ENCODE measurements at places on chromosomes 7 and 10. TPM values are rescaled to one million over a fixed set of nuclear protein-coding genes. Genes with fewer than 3 reads are reported as not detected.

GRCh38 chr10:121250995-121251764, 347.1 kb downstream of the FGFR2 start:
- DNase-seq, result no peak

DNA sequence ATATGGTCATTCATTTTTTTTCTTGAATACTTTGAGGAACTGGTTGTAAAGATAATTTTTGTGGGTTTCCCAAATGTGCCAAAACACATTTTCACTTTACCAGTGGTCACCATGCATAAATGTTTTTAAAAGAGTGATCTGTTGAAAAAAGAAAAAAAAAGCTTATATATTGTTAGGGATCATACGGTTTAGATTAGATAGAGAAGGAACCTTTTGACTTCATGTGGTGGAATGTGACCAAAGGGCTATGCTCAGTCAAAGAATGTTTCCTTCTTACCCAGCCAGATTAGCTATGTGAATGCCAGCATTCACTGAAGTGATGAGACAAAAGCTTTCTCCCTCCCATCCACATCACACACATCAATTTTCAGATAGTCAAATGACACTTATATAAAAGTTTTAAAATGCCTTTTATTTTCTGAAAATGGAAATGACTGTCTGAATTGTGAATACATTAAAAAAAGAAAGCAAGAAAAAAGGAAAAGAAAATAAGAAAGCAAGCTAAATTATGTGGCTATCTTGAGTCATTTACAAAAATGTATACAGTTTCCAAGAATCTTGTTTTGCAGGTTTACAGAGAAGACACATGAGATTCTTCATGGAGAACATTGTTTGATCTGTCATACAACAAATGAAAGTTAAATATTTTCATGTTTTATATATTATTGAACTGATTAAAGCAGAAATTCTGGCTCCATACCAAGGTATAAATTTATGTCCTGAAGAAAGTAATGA, 8.6 kb upstream of the CPED1 start:
- DNase-seq, result no peak

- no peak for DNase-seq
These were observed 449.6 kb downstream of the KCNMA1 start for GRCh38 chr10:77188000-77188395.

- DNase-seq, result no peak
These were observed 255.7 kb upstream of the MKLN1 start for GRCh38 chr7:131071786-131072504.

GRCh38 chr10:86362586-86363183, 3.9 kb downstream of the GRID1 start:
- no peak for DNase-seq

NDUFB8 gene
- polyA plus RNA-seq, result 157 TPM

RET gene
- polyA plus RNA-seq, result 23.8 TPM

DNA sequence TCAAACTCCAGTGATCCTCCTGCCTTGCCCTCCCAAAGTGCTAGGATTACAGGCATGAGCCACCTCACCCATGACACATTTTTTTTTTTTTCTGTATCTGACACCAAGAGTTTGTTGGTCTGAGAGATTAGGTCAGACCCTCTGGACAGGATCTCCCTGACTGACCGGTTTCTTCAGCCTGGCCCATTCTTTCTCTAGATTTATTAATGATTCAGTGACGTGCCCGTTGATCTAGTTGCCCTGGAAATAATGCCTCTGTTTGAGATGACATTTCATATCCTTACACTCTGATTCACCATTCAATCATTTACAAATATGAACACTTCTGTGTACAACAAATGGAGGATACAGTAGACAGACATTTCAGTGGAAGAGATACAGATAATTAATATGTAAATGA, 1.4 kb upstream of the ZNF212 start:
- no peak for DNase-seq

- DNase-seq, result no peak
These were observed 245.6 kb upstream of the FERD3L start for GRCh38 chr7:19390795-19391194.

CYP26A1 gene
- not detected for polyA plus RNA-seq

GRCh38 chr7:963236-964078, 9.0 kb upstream of the ADAP1 start:
- DNase-seq, result no peak
